Vagina (tissue), 2 donors: ENCODE measurements at places on chromosomes 16 and 17. TPM values are rescaled to one million over a fixed set of nuclear protein-coding genes. Genes with fewer than 3 reads are reported as not detected.

DNA sequence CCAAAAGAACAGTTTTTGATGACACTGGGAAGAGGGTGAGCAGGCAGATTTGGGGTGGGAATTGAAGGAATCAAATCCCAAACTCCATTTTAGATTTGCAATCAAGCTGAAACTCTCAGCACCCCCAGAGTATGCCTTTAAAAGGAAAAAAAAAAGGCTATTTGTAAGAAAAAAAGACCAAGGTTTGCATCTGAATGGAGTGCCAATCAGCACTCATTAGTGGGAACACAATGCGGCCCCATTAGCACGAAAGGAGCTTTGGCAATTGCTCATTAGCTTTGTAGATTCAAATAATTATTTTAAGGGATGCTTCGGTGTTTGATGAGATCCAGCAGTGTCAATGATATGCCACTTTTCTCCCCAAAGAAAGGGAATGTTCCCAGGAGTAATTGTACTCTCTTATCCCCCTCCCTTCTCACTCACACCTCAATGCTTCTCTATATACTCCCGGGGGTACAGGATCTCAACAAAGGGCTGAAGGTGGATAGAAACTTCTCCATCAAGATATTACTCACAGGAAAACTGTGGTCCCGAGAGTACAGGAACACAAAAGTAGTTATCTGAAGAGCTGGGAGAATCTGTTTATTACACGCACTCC lies 32.2 kb downstream of the CHP2 start:
- DNase-seq: no peak

GRCh38 chr16:73717266-73717974 lies 579.2 kb upstream of the PSMD7 start:
- DNase-seq: no peak

DNA sequence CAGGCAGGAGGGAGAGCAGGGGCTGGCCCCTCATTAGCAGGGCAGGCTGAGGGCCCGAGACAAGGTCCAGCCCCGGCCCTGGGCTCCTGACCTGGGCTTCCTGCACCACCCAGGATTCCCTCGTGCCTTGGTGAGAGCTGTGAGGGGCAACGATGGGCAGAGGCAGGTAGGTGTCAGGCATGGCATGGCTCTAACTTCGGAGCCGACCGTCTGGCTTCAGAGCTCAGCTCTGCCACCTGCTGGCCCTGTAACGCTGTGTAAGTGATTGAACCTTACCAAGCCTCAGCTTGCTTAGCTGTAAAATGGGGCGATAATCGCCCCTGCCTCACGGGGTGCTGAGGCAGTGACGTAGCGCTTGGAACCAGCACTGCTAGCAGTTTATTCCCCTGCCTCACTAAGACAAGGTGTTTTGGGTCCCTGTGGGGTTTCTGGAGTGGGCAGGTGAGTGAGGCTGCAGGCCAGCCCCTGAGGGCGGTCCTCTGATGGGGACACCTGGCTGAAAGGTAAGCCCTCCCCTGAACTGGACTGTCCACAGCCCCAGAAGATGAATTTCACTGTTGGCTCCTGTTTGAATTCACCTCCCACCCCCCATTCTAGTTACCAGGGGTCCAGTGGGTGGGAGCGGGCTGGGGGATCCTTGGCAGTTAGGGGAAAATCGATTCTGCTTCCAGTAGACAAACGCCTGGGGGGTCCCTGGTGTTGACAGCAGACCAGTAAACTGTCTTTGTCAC lies 184.8 kb upstream of the GSE1 start:
- no peak for DNase-seq

DNA sequence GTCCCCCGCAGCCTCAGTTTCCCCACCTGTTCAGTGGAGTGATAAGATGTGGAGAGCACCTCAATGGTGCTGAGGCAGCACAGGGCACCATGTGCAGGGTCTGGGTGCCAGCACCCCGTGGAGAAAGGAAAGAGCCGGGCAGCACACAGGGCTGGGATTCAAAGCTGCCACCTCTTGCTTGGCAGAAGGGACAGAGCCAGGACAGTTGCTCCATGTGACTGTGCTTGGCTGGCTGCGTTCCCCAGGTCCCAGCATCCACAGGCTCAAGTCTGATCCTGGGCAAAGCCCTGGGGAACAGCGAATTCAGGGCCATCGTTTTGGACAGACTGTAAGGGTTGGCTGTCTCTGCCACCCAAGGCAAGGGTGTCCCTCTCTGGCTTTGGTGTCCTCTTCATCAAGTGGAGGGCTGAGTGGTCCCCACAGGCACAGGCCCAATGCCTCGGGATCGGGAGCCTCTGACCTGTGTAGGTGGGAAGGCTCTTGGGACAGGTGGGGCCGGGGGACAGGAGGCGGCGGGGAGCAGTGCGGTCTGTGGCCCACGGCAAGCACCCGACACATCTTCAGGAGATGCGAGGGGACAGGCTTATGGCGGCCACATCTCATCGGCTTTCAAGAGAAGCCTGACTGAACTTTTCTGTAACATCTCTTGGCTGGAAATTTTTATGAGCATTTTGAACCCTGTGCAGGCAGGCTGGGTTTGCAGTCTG lies 8.5 kb downstream of the ZNF469 start:
- no peak for DNase-seq

DNA sequence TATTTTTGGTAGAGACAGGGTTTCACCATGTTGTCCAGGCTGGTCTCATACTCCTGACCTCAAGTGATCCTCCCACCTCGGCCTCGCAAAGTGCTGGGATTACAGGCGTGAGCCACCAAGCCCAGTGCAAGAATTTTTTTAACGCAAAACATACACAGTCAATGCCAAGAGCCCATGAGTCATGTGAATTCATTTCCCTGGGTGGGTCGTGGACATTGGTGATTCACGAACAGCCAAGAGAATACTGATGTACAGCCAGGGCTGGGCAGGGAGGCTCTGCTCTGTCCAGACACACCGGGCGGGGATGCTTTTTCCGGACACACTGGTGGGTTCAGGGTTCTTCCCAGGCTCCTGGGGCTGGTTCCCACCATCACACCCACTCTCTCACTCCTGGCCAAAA lies 17.7 kb downstream of the SLC38A8 start:
- DNase-seq: no peak

TBC1D3H gene
- total RNA-seq: not detected

MYO15A gene
- 6.1 TPM for total RNA-seq

HERPUD1 gene
- total RNA-seq: 97.7 TPM

NFATC3 gene
- total RNA-seq: 51.8 TPM
